ENCODE measurements at places on chromosomes 2 and 18.

- DNase-seq = no peak
These were observed 4.6 kb upstream of the PTPRM start for GRCh38 chr18:7562491-7562890.

- no peak for DNase-seq
These were observed 71.3 kb upstream of the PID1 start for GRCh38 chr2:229342376-229342775.

DNA sequence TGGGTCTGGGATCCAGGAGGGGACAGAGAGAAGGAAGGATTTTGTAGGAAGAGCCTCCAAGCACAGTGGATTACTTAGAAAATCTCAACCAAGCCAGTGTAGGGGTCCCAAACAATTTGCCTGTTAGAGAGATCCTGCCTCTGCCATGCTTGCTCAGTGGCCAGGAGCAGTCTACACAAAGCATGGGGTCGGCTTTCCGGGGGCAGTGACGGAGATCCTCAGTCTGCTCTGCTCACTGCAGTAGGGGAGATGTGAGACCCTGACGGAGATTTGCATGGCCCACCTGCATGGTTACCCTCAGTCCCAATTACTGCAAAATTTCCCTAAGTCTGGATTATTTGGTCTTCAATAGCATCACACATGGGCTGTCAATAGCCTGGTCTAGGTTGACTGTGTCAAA, 385.2 kb downstream of the CMPK2 start:
- no peak for DNase-seq

- no peak for DNase-seq
These were observed 33.6 kb upstream of the ROCK2 start for GRCh38 chr2:11377928-11378545.

- no peak for DNase-seq
These were observed 38.3 kb downstream of the ITGA6 start for GRCh38 chr2:172465417-172466334.

DNA sequence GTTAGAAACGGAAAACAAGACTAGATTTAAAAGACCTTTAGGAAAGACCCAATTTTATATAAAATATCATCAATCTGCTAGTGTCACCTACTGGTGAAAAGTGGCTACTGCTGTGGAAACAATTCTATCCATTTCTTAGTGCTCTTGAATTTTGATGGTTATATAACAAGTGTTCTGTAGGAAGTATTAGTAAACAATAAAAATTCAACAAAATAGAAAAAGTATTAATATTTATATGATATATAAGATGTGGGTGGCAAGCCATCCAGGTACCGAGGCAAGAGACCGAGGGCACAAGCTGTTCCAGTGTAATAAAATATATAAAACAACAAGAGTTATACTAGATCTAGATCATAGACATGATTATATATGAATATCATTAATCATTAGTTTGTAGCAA, 6.2 kb upstream of the TMEM87B start:
- DNase-seq = no peak

DNA sequence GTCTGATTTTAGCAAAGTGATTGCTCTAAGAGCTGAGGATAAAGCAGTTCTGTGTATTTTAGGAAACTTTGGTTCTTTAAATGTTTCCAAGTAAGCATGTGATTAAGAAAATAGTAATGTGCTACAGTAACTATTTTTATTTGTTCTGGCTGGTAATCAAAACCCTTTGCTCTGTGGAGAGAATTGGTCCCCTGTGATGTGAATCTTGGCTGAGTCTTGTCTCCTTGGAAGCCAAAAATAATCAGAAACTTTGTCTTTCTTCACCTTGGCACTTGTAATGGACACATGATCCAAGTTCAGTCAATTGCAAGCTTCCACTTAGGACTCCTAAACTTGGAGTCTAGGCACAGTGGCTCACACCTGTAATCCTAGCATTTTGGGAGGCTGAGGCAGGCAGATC, 422.7 kb upstream of the CDH20 start:
- DNase-seq = no peak

DNA sequence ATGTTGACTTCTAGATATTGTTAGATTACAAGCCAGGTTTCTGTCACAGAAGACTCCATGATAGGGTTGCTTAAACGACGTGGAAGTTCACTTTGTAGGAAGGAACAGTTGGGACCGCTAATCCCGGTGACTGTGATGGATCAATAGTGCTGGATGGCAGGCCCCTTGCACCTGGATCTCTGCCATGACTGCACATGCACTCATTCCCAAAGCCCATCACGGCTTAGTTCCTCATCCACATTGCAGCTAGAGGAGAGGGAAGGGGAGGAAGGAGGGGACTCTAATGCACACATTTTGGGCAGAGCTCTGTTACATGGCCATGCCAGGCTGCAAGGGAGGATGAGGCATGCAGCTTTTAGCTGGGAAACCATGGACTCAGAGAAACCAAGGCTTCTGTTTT, 773.7 kb upstream of the RAB6C start:
- no peak for DNase-seq

GRCh38 chr2:233988581-233988980, 61.9 kb upstream of the SPP2 start:
- DNase-seq = no peak

DNA sequence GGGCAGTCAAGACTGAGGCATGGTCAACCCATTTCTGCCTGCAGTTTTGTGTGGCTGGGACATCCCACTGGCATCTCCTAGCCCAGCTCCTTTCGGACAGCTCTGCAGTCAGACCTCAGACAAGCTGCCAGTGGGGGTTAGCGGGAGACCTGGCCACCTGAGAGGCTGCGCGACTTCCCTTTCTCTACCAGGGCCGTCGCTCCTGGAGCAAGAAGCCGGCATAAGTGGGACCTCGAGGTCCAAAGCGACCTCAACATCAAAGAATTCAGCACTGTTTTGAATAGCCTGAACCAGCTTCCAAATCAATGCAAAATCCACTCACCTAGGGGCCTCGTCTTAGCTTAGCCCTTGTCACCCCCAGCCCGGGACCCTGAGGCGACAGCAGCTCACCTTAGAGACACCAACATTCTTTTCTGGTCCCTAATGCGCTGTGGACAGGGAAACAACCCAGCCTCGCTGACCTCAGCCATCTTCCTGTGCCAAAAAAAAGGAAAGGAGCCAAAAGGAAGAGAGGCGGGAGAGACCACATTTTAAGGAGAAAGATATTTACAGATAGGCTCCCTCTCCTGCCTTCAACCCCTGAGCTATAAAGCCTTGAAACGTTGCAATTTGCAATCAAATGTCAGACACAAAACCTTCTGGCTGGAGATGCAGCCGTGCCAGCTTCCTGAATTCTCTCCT, 81.2 kb downstream of the GFPT1 start:
- no peak for DNase-seq

DNA sequence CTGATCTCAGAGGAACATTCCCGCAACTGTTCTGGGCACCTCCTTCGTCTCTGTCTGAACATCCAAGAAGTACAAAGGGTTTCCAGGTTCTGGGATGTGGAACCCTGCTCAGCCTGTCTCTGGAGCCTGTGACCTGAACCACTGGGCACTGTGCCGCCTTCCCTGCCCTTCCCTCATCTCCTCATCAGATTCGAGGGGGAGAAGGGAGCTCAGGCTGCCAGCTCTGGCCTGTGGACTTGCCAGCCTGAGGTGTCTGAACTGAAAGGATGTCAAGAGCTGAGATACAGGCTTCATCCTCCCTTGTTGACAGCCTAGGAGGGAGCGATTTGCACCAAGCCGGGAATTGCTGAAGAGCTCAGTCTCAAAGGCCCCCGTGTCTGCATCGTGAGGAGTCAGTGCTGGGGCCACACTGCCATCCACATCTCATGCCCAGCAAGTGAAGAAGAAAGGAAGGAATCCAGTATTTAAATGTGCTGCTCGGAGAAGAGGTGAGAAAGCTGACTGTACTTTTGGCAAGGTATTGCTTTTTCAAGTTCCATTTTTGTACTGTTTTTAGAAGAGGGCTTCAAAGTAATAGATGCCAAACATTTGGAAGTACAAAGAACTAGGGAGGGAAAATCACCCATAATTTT, 12.6 kb downstream of the NEU2 start:
- DNase-seq = no peak

DNA sequence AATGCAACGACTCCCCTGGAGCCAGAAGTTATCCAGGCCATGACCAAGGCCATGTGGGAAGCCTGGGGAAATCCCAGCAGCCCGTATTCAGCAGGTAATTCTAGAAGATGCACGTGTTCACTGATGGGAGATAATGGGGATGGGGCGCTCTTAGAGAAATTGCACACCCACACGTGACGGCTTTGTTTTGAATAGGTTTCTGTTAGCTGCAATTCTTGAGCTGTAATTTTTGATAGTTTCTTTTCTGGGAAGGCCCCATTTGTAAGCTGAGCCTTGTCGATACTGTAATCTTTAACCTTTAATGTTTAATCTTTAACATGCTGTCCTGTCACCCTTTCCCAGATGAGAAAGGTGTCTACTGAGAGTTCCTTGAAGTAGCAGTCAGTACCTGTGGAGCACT, 3.6 kb downstream of the SCLY start:
- no peak for DNase-seq

GRCh38 chr2:215032153-215032552, 106.3 kb downstream of the ABCA12 start:
- DNase-seq = no peak

- DNase-seq = no peak
These were observed 2012.5 kb upstream of the LRRTM1 start for GRCh38 chr2:82317012-82317411.

GRCh38 chr18:22858121-22858520, 75.0 kb upstream of the RBBP8 start:
- DNase-seq = no peak

DNA sequence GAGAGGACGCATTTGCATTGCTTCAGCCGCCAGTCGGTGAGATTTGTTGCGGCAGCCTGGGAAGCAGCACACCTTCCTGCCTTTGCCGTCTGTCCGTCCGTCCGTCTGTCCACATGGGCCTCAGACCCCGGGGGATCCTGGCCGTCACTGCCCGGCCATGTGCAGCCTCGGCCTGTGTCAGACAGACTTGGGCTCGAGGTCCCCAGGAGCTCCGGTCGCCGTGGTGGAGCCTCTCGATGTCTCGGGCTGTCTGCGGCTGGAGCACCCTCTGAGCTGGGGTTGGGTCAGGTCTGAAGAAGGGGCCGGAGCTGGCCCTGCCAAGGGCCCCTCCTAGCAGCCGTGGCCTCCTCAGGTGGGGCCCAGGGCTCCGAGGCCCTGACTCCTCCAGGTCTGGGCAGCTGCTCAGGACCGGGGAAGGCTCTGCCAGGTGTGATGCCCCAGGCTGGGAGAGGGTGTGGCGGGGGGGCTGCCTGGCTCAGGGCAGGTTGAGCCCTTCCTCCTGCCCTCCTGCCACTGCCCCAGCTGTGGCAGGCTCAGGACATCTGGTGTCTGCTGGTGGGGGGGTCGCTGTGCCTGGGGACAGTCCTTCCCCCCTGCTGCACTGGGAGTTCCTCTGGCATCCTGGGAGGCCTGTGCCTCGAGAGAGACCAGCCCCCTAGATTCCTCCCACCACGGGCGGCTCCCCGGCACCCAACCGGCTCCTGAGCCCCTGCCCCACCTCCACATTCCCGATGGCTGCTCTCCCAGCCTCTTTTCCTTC, 11.8 kb downstream of the NEU4 start:
- no peak for DNase-seq

- DNase-seq = no peak
These were observed 126.4 kb upstream of the CD226 start for GRCh38 chr18:70074116-70074515.

GRCh38 chr2:42904576-42904876, 112.1 kb upstream of the HAAO start:
- no peak for DNase-seq

GRCh38 chr2:84487298-84487996, 28.4 kb upstream of the SUCLG1 start:
- no peak for DNase-seq

GRCh38 chr2:217086038-217086522, 226.2 kb upstream of the TNP1 start:
- DNase-seq = no peak

DNA sequence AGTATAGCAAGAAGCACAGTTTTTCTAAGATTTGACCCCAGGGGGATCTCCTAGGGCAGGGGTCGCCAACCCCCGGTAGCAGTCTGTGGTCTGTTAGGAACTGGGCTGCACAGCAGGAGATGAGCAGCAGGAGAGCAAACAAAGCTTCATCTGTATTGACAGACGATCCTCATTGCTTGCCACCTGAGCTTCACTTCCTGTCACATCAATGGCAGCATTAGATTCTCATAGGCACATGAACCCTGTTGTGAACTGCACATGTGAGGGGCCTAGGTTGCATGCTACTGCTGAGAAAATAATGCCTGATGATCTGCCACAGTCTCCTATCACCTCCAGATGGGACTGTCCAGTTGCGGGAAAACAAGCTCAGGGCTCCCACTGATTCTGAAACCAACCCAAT, 136.2 kb downstream of the RGPD3 start:
- DNase-seq = no peak

DNA sequence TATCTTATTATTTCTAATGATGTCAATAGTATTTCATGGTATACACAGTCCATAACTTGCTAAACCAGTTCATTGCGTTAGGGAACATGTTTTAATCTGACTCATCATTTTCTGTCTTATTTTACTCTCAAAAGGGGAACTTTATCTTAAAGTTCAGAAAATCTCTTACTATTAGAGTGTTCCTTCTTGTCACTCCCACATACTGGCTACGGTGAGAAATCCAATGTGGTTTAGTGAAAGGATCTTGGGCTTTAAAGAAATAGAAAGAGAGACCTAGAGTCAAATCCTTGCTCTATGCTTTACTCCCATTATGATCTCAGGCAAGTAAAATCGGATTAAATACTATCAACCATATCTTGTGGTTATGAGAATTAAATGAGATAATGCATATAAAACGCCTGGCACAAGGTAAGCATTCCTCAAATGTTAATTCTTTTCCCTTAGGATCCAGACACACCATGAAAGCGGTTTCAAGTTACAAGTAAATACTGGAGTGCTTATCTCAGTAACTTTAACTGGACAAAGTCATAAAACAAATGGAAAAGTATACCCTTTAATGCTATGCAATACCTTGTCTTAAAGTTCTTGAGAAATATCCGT, 576.0 kb downstream of the ARHGAP15 start:
- no peak for DNase-seq

DNA sequence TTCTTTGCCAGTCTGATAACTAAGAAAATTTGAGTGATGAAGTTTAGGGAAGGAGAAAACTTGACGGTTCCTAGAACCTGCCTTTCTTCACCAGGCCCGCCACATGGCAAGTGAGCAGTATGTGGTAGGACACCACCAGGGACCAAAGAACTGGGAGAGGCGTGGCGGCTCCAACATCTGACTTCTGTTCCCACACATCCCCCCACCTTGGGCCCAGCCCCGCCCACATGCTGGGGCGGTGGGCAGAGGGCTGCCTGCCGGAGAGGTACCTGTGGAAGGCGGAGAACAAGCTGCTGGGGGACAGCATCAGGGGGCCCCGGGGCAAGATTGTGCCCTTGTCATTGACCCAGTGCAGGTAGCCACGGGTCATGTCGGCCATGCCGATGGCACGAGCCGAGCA, 75.0 kb downstream of the EMILIN2 start:
- DNase-seq = no peak

DNA sequence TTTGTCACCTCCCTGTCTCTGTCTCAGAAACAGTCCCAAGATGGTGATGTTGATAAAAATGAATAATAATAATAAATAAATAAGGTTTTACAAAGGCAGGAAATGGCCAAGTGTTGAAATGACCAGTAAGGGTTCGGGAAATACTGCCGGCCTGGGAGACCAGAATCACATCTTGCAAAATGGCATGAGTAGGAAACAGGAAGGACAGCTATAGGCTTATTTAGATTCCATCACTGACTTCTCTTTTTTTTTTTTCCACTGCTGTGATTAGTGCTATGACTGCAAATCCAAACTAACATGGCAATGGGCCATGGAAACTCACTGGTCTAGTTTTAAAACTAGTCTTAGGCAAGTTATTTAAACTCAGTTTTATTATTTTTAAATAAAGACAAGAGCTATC, 60.6 kb downstream of the SCN1A start:
- DNase-seq = no peak

Data from cortex of kidney (tissue), 1 donor.